ENCODE measurements at places on chromosomes 2 and 18. TPM values are rescaled to one million over a fixed set of nuclear protein-coding genes. Genes with fewer than 3 reads are reported as not detected.
A peak's percentile ranks its signal among the peaks of the same experiment; 100 is the strongest.

DNA sequence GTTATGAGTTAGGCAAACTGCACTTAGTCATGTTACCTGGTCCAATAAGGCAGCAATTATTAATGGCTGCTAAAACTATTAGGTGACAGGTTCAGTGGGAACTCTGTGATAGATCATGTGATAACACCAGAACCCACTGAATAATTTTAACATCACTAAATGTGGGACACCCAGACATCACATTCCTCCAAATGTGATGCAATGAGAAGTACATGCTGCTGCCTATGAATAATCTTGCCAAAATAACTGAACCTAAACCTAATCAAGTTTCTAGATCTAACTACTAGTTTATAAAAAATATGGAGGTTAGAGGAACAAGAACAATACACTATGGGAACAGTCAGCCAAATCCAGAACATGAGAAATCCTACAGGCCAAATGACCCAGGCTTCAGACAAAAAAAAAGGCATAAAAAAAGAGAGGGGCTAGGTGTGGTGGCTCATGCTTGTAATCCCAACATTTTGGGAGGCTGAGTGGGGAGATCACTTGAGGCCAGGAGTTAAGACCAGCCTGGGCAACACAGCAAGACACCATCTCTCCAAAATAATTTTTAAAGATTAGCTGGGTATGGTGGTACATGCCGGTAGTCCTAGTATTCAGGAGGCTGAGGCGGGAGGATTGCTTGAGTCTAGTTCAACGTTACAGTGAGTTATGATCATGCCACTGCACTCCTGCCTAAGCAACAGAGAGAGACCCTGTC is 7.0 kb upstream of the ACTR2 start:
- DNase-seq, result no peak

- no peak for DNase-seq
Observed at GRCh38 chr18:46727177-46727576, 29.7 kb downstream of the ST8SIA5 start.

LRP2 gene
- not detected for total RNA-seq

DNA sequence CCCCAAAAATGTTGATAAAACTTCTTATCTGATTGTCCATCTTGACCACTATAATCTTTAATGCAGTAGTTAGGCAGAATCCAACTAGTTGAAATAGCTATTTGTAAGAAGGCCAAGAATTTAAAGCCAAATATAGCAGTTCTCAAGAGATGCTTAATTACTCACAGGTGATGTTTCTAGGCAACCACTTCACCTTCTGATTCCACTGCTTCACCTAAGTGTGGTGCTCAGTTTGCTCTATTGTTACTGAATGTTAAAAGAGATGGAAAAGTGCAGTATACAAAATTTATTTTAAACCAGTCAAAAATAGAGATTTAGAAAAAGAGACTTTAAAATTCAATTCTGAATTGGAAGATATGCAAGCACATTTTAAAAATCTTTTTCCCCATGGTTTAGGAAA is 539.4 kb downstream of the ZNF804A start:
- DNase-seq, result no peak

RAB31 gene
- 74.6 TPM for total RNA-seq

ANKRD29 gene
- total RNA-seq, result 31.0 TPM

GRCh38 chr18:11999429-11999828 is 18.1 kb downstream of the IMPA2 start:
- DNase-seq, result peak; percentile 48

DNA sequence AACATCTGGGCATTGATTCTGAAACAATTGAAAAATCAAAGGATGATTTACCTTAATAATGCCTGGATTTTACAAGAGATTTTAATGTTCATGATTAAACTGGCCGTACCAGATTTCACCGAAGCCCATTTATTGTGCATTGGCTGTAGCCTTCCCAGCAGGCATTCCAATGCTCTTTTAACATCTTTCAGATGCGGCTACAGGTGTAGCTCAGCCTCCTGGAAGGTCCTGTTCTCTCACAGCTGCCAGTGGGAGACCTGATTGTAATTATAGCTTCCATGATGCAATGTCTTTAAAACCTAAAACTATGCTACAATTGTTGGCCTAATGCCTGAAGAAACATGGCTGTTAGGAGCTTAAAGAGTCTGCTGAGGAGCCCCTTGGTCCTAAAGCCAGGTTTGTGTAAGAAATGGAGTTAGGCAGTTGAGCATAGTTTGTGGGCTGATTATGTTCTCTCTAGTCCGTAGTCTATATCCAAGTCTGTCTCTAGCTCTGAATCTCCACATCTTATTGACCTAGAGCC is 147.4 kb downstream of the CERS6 start:
- no peak for DNase-seq

DNA sequence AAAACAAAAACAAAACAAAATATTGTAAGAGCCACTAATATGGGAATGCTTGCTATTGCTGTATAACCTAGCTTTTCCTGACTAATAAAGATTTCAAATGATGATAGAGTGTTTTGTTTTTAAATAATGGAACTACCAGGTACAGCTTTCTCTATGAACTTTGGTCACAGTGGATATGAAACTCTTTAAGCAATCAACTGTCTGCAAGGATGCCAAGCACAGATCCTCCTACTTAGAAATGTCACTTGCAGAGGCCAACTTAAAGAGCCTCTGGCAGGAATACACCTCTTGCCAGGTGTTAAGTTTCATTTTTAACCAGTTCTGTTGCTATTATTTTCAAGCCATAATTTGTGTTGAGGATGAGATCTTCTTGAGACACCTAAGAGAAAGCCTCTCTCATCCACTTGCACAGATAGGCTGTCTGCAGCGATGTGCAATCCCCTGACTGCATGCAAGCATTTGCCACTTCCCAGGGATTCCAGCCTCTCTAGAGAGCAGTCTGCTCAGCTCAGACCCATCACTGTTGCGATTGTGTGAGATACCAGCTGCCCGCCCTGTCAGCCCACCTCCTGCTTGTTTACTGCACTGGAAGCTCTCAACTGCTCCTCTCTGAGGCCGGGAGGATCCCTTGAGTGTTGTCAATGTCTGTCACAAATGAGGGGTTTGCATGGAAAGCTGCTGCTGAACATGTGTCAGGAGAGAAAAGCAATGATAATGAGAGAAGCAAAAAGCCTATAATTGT is 86.1 kb upstream of the SCG2 start:
- no peak for DNase-seq

BCL11A gene
- total RNA-seq, result 17.4 TPM

DNA sequence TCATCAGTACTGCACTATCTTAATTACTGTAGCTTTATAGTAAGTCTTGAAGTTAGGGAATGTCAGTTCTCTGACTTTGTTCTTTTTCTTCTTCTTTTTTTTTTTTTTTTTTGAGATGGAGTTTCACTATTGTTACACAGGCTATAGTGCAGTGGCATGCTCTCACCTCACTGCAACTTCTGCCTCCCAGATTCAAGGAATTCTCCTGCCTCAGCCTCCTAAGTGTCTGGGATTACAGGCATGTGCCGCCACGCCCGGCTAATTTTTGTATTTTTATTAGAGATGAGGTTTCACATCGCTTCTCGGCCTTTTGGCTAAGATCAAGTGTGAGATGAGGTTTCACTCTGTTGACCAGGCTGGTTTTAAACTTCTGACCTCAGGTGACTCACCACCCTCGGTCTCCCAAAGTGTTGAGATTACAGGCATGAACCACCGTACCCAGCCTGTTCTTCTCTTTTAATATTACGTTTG is 41.9 kb upstream of the TANC1 start:
- no peak for DNase-seq

GRCh38 chr2:237437566-237437965 is 23.6 kb upstream of the COL6A3 start:
- no peak for DNase-seq

- DNase-seq, result peak; percentile 84
Observed at GRCh38 chr2:54479424-54479823, 23.3 kb downstream of the SPTBN1 start.

DNA sequence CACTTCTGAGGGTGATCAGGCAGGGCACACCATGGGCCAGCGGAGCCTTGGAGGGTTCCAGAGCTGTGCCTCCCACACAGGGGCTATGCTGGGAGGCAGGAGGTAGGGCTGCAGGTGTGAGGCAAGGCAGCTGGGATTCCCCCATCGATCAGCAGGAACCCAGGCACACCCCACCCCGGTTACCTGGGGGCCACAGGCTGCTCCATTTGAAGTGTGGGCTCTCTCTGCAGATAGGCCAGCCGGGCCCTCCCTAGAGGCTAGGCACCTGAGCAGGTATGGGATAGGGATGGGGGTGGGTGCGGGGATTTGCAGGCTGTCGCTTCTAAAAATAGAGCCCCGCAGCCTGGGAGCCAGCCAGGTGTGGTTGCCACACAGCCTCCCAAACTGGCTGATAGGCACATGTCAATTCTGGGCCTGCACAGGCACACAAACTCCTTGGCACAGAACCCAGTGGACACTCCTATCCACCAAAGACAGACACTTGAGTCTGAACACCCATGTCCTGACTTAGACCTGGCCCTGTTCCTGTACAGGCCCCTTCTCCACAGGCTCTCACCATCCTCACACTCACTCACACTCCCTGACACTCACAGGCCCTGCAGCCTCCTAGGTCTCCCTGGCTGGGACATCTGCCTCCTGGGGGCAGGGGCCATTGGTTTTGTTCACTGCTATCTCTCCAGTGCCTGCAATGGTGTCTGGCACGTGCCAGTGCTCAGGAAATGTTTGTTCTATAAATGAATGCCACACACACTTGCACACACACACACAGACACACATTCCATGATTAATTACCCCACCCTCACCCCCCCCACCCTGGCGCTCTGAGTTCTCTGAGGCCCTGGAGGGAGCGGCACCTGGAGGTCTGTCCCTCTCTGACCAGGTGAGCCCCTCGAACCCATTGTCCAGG is 73.4 kb downstream of the ZFP36L2 start:
- no peak for DNase-seq

GCG gene
- total RNA-seq, result not detected

GRCh38 chr2:238904716-238905115 is 56.8 kb downstream of the TWIST2 start:
- DNase-seq, result no peak

MARCO gene
- 3.3 TPM for total RNA-seq

AMER3 gene
- not detected for total RNA-seq

BUB1 gene
- 1.1 TPM for total RNA-seq

DNA sequence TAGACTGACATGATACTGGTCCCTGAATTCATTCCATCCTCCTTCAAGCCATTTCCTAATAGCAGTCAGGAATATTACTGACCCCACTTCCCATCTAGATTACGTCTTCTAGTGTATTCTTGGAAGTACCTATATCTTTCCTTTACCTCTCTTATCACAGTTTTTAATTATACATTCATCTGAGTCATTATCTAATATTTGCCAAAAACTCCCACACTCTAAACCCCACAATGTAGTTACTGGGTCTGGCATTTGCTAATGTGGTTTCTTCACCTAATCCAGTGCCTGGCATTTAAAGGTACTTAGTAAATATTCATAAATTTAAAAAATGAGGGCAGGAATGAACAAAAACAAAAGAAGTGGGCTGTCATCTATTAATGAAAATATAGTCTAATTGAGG is 441.8 kb upstream of the SETBP1 start:
- no peak for DNase-seq

CNNM4 gene
- total RNA-seq, result 6.6 TPM

- no peak for DNase-seq
Observed at GRCh38 chr2:196962325-196962724, 35.8 kb upstream of the PGAP1 start.
